Lung (tissue), 17 donors: ENCODE measurements at places on chromosomes 4 and X.

DNA sequence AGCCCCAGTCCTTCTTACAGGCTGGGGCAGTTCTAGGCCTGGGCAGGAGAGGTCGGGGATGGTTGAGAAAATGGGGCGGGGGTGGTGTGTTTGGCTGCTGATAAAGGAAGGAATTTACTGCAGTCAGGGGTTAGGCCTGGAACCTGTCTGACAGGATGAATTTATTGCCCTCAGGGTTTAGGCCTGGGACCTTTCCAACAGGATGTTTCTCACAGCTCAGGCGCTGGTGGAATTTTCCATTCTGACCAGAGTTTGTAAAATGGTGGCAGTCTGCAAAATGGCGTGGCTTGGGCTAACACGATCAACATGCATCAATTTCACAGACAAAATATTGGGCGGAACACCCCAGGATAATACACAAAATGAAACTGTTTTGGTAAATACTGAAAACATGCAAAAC is 83.5 kb upstream of the SPIN4 start:
- peak; percentile 9 for DNase-seq

- DNase-seq, result peak; percentile 79
Observed at GRCh38 chr4:129344058-129344457, 248.1 kb downstream of the C4orf33 start.

GRCh38 chr4:158290912-158291311 is 80.6 kb downstream of the TMEM144 start:
- DNase-seq, result no peak

DNA sequence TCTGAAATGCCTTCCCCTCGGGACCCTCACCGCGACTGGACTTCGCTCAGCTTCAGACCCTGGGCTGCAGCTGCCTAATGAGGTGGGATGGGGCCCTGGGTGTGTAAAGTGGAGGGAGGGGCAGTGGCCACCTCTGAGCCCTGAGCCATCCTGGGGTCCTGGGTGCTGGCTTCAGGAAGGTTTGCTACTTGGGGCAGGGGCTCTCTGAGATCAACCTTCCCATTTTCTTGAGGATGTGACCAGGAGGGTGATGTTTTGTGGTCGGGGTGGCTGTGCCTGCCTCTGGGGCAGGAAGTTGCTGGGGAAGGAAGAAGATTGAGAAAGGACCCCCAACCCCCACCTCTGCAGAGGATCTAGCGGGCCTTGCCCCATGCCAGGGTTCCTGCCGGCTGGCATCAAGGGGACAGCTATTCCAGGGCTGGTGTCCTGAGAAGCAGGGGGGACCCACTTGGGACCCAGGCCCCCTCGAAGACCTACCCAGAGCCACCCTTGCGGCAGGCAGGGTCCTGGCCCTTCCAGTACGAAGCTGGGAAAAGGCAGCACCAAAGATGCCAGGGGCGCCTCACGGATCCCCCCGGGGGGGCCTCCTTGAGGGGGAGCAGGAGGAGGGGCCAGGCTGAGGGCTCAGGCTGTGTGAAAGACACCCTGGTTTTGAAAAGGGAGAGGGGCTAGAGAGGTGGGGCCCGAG is 6.5 kb downstream of the SH3BP2 start:
- DNase-seq, result no peak

GRCh38 chr4:84167564-84167963 is 331.5 kb downstream of the NKX6-1 start:
- no peak for DNase-seq

GRCh38 chrX:129749069-129749468 is 10.3 kb downstream of the XPNPEP2 start:
- DNase-seq, result no peak

DNA sequence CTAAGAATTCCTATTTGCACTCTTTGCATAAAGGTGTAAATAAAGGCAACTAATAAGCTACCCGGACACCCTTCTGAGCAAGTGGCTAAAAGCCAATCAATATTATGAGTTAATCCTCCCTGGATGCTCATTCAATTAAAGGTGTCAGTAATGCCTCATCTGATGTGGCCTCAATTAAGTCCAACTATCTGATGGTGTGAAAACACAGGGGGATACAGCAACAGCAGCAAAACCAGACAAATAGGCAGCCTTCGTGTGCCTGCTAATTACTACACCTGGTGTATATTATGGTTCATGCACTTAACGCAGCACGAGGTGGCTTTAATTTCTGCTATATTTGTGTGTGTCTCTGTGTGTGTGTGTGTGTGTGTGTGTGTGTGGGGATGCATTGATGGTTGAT is 244.4 kb downstream of the DCLK2 start:
- DNase-seq, result no peak

DNA sequence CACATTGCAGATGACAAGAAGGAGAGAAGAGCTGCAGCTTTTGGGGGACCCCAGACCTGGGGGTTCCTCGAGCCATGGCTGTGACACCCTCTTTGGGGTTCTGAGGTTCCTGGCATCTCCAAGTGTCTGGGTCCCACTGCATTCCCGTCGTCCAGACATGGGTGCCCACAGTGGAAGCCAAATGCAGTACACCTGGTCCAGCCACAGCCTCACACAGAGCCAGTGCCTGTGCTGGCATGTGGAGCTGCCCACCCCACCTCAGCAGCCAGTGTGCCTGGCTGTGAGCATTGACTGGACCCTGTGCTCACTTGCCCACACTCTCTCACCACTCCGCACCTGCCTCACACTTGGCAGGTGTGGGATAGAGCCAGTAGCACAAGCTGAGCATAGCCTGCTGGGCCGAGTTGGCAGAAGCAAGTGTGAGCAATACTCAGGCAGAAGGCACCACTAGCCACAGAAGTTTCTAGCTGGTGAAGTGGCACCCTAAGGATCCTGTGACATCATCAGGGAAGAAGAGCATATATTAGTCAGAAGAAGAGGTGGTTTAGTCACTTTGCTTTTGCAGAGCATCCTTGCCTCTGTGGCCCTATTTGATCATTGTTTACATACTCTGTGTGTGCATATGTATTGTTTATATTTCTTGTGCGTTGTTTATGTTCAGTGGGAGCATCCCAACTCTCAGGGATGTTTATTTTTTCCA is 65.0 kb upstream of the MAGEB2 start:
- DNase-seq, result no peak

GRCh38 chrX:102129473-102129872 is 4.0 kb downstream of the TCEAL2 start:
- no peak for DNase-seq

- no peak for DNase-seq
Observed at GRCh38 chr4:176262243-176262642, 6.8 kb downstream of the ASB5 start.

DNA sequence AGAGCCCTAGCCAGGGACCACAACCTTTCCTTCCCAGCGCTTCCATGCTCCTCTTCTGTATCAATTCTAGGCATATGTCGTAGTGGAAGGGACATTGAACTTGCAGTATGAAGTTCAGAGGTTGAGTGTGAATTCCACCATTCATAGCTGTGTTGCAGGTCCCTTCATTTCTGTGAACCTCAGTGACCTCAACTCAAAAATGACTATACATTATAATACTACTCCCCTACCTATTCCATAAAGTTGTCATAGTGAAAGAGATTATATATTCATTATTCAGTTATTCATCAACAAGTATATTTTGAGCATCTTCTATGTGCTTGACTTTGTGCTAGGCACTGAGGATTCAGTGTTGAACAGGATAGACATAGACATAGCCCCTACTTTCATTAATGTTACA is 28.0 kb downstream of the SH3BGRL start:
- DNase-seq, result no peak

DNA sequence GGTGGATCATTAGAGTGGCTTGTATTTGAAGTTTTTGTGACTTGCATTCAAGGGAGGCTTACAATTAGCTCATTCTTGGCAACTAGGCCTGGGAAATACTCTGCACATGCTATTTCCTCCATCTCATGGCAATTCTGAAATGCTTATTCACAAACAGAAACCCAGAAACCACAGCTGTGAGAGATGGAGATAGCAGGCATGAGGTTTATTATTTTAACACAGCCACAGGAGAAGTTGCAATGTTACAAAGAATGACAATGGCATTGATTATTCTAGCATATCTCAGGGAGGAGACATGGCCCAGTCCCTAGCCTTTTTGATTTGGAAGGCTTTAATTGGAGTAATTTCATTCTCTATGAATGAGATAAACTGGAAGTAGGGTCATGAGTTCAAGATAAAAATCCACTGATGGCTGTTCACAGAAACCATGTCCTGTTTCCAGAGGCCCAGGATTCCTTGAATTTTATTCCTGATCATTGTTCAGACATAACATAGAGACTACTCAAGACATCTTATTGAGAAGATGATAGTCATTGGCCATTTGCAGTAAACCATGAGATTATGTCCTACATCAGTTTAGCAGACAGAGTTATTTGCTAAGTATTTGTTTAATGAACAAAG is 123.9 kb downstream of the MID1 start:
- DNase-seq, result peak; percentile 62

DNA sequence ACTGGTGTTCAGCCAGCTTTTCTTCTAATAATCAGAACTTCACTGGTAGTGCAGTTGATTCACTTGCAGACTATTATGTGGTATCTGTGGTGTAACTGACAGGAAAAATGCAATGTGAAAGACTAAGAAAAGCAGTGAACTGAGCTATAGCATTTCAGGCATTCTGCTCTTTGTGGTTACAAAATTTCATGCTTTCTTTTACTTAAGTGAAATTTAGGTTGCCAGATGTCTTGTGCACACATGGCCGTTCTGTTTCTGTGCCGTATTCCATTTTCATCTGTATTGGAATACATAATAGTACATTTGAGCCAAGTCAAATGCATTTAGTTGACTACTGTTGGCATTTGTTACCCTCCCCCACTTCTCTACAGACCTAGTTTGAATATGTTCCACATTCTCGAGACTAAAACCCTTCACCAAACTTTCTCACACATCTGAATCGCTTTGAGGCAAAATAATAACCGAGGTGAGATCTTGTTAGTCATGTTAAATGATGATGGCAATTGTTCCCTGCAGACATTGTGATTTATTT is 8.2 kb downstream of the RTL3 start:
- DNase-seq, result no peak

- no peak for DNase-seq
Observed at GRCh38 chr4:11223311-11223710, 205.4 kb downstream of the HS3ST1 start.

DNA sequence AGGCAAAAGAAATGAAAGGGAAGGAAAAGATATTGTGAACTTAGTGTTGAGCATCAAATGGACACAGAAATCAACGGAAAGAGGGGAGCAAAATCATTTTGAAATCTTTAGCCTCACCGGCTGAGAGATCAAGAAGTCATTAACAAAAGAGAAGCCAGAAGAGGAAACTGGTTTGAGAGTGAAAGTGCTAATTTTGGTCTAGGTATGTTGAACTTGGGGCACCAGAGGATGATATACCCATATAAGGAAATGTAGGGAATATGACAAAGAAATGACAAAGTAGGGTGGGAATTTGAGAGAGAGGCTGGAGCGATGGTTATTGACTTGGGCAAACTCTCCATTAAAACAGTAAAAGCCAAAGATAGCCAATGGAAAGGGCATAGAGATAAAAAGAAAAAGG is 183.4 kb upstream of the ATOH1 start:
- DNase-seq, result no peak

DNA sequence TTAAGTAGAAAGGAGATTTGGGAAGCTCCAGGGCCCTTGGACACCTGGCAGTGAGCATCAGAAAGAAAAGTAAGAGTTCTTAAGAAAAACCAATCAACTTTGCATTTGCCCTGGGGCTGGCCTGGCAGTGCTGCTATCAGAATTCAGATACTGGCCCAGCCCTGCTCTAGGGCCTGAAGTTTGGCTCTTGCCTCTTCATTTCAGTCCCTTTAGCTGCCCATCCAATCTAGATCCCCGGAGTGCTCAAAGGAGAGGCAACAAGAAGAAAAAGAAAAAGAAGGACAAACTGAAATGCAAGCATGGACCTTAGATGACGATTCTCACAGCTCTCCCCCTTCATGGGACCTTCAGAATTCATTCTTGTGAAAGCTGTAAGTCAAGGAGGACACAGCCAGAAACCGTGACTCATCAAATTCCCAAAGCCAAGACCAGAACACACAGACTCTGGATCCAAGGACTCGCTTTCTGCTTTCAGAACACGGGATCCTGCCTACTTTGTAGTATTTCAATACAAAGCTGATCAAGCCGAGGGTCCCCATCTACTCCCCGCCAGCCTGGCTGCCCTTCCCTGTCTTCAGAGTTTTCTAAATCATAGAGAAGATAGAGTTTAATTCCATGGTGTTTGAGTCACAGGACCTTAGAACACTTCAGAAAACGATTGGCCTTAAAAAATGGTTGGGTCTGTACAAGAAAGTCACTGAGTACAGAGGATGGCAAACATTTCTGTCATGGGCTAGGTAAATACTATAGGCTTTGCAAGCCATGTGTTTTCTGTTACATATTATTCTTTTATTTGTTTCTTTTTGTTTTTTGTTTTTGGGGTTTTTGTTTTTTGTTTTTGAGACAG is 103.7 kb downstream of the RBM47 start:
- DNase-seq, result peak; percentile 54

- peak; percentile 90 for DNase-seq
Observed at GRCh38 chrX:54529552-54530356, at the start of gene GNL3L. GNL3L (plus strand) TSS chrX:54530219; CDS start chrX:54532567, 2,348 bp downstream.
